ENCODE measurements at places on chromosomes 16 and 17. TPM values are rescaled to one million over a fixed set of nuclear protein-coding genes. Genes with fewer than 3 reads are reported as not detected.

KPNA2 gene
- 224 TPM for total RNA-seq

KRTAP1-5 gene
- not detected for total RNA-seq

SDK2 gene
- 0.44 TPM for total RNA-seq

SGCA gene
- total RNA-seq: 0.49 TPM

HBZ gene
- total RNA-seq: not detected

RAB37 gene
- 6.0 TPM for total RNA-seq

FAAP100 gene
- 69.2 TPM for total RNA-seq

CCDC78 gene
- total RNA-seq: 5.8 TPM

CA4 gene
- not detected for total RNA-seq

MT1H gene
- total RNA-seq: not detected

ZFPM1 gene
- 20.6 TPM for total RNA-seq

EARS2 gene
- total RNA-seq: 27.8 TPM

LRRC45 gene
- 37.6 TPM for total RNA-seq

NOTUM gene
- total RNA-seq: 1.5 TPM

ALKBH5 gene
- total RNA-seq: 128 TPM

C16orf86 gene
- total RNA-seq: 1.4 TPM

HSPB9 gene
- total RNA-seq: not detected

NHLRC4 gene
- 1.2 TPM for total RNA-seq

TBC1D26 gene
- total RNA-seq: not detected

PYDC1 gene
- total RNA-seq: not detected

CCL13 gene
- total RNA-seq: not detected

HS3ST3B1 gene
- total RNA-seq: 33.8 TPM

GDPD1 gene
- 3.2 TPM for total RNA-seq

ITFG1 gene
- 27.6 TPM for total RNA-seq

SLC13A2 gene
- not detected for total RNA-seq

MARF1 gene
- total RNA-seq: 58.8 TPM

TVP23A gene
- not detected for total RNA-seq

MRPL45 gene
- 43.1 TPM for total RNA-seq

GPR142 gene
- not detected for total RNA-seq

ENPP7 gene
- 0.16 TPM for total RNA-seq

TSPOAP1 gene
- 31.4 TPM for total RNA-seq

MAP2K6 gene
- total RNA-seq: 1.7 TPM

GGA3 gene
- 93.4 TPM for total RNA-seq

GLIS2 gene
- 0.54 TPM for total RNA-seq

SPHK1 gene
- total RNA-seq: 17.8 TPM

TPSG1 gene
- not detected for total RNA-seq

CCL4L2 gene
- total RNA-seq: 48.4 TPM

LCAT gene
- total RNA-seq: 12.7 TPM

KRT24 gene
- not detected for total RNA-seq

MAP3K14 gene
- 64.7 TPM for total RNA-seq

SOCS7 gene
- 32.3 TPM for total RNA-seq

KRTAP1-1 gene
- not detected for total RNA-seq

CCL4 gene
- total RNA-seq: 1,230 TPM

DPEP3 gene
- not detected for total RNA-seq
